ENCODE measurements at places on chromosomes 5 and 9.

DNA sequence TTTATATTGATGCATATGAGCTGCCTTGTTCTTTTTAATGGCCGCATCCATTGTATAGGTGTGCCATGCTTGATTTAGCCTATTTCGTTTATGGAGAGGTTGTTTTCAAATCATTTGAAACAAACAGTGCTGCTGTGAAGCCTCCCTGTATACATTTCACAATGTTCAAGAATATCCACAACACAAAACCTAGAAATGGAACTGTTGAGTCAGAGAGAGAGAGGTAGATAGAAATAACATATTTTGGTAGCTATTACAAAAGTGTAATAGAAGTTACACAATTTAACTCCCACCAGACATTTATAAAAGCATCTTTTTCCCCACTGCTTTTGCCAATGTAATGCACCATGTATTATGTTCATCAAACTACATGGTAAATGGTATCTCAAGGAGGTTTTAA, 82.0 kb downstream of the FRMD3 start:
- no peak for DNase-seq

DNA sequence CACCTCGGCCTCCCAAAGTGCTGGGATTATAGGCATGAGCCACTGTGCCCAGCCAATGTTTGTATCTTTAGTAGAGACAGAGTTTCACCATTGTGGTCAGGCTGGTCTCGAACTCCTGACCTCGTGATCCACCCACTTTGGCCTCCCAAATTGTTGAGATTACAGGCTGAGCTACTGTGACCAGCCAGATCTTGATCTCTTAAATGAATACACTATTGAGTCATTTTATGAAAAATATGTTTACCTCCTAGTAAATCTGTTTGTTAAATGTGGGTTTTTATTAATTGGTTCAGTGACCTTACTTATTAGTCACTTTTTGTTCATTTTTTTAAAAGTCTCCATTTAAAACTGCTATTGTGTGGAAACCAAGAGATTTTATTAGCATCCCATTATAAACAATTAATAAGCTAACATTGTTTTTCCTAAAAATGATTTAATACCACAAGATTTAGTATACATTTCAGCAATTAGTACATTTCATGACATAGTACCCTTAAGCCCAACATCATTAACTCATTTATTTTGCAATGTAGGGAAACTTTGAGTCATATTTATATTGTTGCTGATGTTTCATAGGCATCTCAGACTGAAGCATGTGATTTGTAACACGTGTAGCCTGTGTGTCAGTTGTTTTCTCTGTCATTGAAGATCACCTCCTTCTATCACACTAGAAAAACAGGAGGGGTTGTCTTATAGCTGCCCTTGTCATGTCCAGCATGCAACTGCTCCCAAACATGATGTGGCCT, 261.2 kb downstream of the TAF11L14 start:
- no peak for DNase-seq

DNA sequence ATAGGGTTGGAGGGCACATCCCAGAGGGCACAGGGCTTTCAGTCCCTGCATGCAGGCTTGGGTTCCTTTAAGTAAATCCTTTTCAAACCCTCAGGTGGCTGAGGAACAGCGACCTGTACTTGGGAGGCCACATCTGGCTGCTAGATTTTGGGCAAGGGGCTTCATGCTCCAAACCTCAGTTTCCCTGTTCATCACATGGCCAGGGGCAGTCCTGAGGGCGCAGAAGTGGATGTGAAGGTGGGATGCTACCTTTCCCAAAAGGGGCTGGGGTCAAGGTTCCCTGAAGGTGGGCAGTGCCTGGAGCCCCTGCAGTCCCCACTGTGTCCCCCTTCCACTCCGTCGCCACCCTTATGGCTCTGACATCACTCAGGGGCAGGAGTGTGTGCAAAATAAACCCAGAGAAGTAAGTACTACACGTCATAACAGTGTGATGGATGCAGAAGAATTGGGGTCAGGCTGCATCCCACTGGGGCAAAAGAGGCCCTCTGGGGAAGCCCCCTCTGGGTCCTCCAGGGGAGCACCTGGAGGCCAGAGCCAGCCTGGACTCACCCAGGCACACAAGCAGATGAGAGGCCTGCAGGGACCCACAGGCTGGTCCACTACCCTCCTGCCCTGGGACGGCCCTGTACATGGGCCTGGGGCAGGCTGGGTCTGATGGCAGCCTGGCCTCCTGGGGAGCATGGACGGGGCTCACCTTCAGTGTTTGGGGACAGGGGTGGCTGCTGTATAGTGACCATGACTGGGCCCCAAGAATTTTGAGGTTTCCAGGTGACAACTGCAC, 1.9 kb upstream of the CARD19 start:
- DNase-seq = no peak

GRCh38 chr5:1065143-1065750, 46.6 kb downstream of the SLC12A7 start:
- no peak for DNase-seq

DNA sequence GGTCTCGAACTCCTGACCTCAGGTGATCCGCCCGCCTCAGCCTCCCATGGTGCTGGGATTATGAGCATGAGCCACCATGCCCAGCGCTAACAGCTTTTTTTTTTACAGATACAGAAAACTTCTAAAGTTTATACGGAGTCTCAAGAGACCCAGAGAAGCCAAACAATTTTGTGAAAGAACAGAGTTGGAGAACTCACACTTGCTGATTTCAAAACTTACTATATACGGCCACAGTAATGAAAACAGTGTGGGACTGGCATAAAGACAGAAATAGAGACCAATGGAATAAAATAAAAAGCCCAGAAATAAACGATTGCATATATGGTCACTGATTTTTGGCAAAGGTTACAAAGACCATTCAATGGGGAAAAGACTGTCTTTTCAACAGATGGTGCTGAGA, 85.6 kb upstream of the CACNA1B start:
- no peak for DNase-seq

DNA sequence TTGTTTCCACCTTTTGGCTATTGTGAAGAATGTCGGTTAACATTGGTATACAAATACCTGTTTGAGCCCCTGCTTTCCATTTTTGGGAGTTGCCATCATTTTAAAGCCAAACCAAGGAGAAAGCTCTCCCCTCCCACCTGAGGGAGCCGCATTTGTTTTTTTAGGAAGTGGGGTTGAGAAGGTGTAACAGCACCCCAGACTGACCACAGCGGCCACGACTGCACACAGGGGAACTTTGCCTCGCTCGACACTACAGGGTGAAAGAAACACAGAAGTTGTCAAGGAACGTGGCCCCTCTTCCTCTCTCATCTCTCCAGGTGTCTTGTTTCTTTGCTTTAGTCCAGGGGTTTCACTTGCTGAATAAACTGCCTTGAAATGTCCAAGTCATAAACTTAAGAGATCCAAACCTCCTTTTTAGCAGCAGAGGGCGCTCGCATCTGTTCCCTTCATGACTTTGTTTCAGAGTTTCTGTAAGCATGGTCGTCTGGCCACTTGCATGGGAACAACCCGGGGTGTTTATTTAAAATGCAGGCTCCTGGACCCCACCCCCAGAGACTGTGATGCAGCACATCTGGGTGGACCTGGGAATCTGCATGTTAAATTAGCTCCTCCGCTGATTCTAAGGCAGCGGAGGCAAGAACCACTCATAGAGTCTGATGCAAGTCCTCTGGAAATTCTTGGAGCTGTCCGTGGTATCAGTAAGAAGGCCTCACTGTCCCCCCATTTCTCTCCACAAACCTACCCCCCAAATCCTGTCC, 2.1 kb upstream of the TTLL11 start:
- DNase-seq = peak; percentile 75

DNA sequence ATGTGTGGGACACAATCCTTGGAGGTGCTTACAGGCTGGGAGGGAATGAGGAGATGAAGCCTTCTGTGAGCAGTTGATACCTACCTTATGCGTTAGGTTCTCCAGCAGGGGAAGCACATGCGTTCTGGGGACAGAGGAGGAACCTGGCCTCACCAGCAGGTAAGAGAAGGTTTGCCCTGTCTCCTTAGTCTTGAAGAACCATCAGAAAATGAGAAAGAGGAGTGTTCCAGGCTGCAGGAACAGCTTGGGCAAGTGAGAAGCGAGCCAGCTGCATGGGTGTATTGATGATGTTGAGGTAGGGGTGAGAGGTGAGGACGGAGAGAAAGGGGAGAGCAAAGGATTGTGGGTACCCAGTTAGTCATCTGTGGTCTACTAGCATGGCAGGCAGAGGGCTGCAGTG, 156.9 kb upstream of the MVB12B start:
- DNase-seq = no peak

GRCh38 chr9:93698140-93698908, 121.9 kb downstream of the PHF2 start:
- DNase-seq = no peak

DNA sequence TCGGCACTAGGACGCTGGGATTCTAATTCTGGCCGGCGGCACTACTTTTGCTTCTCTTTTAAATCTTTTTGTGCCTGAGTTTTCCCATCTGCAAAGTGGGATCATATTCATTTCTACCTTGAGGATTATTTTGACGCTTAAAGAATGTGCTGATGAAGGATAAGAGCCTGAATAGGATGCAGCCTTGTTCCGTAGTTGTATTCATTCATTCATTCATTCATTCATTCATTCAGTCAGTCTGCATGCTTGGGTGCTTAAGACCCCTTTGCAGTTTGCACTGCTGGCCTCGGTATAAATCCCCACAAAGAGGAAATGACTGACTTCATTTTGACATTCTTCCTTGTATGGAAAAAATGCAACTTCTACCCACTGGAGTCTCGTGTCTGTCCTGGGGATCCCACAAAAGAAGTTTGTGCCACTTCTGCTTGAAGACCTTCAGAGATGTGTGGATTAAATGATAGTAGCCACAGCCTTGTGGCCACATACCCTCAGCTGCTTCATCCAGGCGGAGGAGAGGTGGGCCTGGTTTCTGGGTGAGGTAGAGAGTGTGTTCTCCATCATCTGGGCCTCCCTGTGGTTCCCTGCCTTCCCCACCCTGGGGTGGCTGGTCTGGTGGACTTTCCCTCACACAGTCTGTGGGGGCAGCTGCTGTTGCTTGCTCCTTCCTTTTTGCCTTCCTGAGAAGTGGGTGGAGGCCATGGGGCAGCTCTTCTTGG, 62.6 kb downstream of the PPARGC1B start:
- no peak for DNase-seq

DNA sequence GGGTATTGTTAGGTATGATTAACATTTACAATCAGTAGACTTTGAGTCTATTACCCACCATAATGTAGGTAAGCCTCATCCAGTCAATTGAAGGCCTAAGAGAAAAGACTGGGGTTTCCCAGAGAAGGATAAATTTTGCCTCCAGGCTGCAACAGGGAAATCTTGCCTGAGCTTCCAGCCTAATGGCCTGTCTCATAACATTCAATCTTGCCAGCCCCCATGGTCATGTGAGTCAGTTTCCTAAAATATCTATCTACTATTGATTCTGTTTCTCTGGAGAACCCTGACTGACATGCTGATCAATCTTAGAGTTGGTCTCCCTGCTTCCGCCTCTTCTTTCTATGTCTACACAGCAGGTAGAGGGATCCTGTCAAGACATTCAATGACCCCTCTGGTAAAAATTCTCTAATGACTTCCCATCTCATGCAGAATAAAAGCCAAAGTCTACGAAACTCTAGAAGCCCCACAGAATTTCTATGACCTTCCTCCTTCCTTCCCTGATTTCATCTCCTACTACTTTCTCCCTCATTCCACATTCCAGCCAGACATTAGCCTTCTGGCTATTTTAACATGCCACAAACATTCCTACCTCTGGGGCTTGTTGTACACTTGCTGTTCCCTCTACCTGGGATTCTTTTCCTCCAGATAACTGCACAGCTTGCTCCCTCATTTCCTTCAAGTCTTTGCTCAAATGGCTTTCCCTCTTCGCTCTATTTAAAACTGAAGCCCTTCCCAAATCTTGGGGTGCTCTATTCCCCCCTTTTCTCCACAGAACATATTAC, 60.2 kb downstream of the FBXW11 start:
- DNase-seq = no peak

GRCh38 chr9:134475011-134475790, 148.9 kb downstream of the RXRA start:
- no peak for DNase-seq

DNA sequence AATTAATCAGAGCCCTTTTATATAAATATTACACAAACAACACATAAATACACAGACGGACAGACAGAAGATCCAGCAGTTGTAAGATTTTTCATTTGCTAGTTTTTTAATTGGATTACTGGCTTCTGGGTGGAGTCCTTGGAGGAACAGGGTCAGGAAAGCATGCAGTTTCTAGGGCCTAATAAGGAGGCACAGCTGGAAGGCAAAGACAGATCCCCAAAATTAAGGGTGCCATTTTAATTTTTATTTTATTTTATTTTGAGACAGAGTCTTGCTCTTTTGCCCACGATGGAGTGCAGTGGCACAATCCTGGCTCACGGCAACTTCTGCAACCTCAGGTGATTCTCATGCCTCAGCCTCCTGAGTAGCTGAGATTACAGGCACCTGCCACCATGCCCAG, 49.5 kb downstream of the PTGS1 start:
- DNase-seq = peak; percentile 13

DNA sequence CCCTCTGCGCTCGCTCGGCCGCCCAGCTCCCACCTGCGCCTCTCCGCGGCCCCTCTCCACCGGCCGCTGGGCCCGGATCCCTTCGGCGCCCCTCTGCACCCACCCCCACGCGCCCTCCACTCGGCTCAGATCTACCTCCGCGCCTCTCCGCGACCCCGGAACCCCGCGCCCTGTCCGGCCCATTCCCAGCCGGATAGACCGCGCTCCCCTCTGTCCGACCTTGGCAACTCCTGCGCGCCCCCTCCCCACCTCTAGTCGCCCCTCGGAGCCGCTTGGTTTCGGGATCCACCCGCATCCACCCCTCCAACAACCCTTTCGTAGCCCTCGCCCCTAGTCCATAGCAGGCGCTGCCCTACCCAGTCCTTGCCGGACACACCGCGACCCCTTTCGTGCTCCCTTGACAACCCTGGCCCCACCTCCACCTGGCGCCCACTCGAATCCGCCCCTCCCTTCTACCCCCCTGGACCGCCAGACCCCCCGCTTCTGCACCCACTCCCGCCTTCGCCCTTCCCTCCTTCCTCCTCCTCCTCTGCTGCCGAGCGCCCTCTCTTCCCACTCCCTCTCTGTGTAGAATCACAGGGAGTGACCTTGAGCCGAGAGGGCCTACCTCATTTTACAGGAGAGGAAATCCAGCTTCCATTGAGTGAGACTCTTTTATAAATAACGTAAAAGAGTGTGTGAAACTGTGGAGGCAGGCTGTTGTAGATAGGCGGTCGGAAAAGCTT, 525 bp upstream of the AK3 start:
- peak; percentile 59 for DNase-seq

DNA sequence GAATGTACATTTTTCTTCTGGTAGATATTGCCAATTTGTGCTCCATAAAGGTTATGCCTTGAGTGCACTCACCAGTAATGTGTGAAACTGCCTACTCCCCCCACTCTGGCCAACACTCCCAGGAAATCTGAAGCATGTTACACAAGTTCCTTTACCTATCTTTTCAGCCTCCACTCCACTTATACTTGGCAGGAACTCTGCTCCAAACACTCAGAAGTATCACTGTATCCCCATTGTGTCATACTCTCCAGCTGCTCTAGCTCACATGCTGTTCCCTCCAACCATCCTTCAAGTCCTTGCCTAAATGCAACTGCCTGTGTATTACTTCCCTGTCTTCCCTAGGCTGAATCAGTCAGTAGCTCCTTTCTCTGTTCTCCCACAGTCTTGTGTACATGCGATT, 28.3 kb downstream of the POU4F3 start:
- no peak for DNase-seq

All from erythroblast (primary cell).